ENCODE measurements at places on chromosomes 1 and 21. TPM values are rescaled to one million over a fixed set of nuclear protein-coding genes. Genes with fewer than 3 reads are reported as not detected.

DNA sequence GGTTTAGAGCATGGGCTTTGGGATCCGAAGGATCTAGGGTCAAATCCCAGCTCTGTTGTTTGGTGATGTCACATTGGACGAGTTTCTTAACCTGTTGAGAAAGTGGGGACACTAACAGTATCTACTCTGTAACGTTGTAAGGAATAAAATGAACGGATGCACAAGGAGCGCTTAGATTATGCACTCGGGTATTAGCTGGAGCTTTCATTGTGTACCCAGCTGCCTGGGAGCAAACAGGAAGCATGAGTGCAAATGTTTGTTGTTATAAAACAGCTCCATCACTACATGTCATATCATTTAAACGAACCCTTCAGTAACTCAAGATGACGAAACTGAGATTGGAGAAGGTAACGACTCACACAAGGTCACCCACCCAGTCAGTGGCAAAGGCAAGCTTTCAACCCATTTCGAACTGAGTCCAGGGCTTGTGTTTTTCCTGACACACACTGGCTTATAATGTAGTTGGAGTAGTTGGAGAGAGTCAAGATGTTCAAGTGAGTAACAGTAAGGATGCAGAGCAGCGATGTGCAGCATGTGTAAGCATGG, 16.2 kb upstream of the SLC6A17 start:
- DNase-seq, result no peak

The C4BPA gene
- not detected for total RNA-seq

DNA sequence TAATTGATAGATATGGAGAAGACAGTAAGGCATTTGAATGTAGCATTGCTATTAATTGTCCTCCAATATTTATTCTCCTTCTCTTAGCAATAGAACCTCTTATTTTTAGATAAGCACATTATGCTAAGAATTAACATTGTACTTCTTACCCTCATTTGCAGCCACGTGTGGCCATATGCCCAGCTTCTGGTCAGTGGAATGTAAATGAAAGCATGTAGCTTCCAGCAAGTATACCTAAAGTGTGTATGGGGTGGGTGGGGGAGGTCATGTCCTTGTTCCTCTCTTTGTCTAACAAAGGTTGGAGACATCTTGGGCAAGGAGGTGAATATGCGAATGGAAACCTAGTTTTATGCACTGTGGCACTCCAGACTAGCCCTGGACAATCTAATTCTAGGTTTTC, 133.6 kb upstream of the HMCN1 start:
- DNase-seq, result no peak

- no peak for DNase-seq
These were observed 36.5 kb upstream of the KIF21B start for GRCh38 chr1:201059871-201060555.

DNA sequence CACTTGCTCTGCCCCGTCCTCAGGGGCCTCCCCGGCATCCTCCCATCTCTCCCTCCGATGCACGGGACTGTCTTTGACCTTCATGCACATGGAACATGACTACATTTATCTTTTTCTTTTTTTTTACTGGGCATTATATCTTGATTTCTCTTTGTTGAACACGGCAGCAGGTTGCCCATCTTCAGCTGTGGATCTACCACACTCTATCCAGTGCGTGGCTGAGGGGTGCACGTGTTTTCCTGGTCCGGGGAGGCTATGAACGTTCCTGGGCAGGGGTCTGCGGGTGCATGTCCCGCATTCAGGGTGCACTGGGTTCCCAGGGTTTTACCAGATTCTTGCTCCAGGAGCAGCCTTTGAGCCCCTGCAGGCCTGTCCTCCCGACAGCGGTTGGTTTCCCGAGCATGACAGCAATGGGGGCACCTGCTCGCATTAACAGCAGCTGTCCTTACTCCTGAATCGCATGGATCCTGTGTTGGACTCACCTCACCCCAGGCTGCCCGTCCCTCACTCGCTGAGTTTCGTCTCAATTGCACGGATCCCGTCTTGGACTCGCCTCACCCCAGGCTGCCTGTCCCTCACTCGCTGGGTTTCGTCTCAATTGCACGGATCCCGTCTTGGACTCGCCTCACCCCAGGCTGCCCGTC, 7.4 kb downstream of the POFUT2 start:
- DNase-seq, result peak; percentile 78

The ANKRD34A gene
- 1.1 TPM for total RNA-seq

- no peak for DNase-seq
These were observed 240.5 kb downstream of the RPS6KC1 start for GRCh38 chr1:213291526-213291925.

The TMEM240 gene
- 12.4 TPM for total RNA-seq
